ENCODE measurements at places on chromosomes 7 and 10.

DNA sequence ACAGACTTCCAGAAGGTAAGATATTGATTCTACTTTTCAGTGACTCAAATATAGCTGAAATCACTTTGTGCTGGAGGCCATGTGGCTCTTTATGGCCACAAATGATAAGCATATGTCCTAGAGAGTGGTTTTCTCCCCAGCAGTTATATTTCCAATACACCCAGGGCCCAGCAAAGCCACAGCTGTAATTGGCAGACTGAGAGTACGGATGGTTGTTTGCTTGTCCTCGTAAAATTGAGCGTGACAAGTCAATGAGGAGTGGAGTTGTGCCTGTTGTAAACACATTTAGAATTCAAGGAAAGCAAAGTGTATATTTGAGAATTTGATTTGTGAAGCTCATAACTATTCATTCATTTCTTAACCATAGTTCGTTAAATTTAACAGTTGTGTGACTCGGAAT lies 201.8 kb downstream of the LHFPL3 start:
- no peak for DNase-seq

- no peak for DNase-seq
These were observed 47.7 kb upstream of the PLEKHA1 start for GRCh38 chr10:122326806-122327205.

DNA sequence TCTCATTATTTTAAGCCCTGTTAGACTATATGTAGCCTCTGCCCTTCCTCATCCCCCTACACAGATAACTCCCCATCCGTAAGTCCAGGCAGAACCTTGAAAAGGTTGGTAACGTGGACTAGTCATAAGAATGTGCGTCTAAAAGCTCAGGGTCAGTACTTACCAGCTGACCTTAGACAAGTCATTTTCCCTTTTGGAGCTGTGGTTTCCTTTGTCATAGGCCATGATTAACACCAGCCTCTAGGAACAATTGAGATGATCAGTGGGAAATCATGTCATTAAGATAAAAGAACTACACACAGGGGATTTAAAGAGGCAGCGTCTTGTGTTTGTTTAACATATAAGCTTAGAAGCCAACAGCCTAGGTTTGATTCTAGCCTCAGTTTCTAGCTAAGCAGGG lies 6.9 kb upstream of the UNC5B start:
- no peak for DNase-seq

GRCh38 chr7:2613931-2614600 lies 17.7 kb upstream of the TTYH3 start:
- no peak for DNase-seq

GRCh38 chr7:5397736-5398135 lies 25.9 kb downstream of the TNRC18 start:
- DNase-seq = no peak

DNA sequence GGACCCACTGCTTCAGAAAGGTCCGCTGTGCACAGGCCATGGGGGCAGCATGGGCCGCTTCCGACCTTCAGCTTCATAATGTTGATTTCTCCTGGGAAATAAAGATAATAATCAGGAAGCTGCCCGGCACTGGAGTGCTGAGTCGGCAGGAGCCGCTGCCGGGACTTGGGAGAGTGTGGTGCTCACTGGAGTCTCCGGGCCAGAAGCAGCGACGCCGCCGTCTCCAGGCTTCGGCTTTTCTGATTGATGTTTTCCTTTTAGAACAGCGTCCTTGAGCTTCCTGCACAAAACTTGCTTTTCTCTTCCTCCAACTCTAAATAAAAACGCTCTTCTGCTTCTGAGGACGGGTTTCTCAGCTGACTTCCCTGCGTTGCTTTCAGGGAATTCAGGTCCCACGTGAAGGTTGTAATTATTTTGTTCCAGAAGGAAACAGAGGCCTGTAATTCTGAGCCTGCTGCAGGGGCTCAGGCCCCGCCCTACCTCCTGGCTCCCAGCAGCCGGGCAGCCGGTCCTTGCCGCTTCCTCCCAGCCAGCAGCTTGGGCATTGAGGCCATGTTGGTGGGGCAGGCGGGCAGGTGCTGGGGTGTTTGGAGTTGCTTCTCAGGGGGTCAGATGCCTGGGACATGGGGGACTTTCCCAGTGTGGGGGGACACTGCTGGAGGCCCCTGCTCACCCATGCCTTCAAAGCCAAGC lies 14.7 kb downstream of the PWWP2B start:
- DNase-seq = no peak

- DNase-seq = no peak
These were observed 139.0 kb downstream of the TPST1 start for GRCh38 chr7:66344166-66344565.

GRCh38 chr7:141071855-141072547 lies 1.9 kb upstream of the TMEM178B start:
- DNase-seq = no peak

DNA sequence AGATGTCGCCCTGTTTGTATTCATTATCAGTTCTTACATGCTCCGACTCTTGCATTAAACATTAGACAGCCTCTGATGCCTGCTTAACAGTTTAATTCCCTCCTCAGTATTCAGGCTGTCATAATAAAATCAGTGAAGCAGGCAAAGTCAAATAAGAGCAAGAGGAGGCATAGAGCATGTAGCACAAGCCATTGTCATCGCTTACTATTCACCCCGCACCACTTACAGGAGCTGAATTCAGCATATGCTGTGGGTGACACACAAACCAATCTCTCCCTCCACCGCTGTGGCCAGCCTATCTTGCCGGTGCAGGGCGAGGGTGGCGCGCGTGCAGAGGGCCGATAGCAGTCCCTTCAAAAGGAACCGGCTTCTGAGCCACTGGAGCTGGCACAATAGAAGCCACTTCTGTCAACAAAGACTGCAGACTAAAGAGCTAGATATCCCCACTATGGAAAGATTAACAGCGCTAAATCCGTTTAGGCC lies 433.2 kb upstream of the MGMT start:
- DNase-seq = no peak

GRCh38 chr10:133279326-133280226 lies 2.9 kb upstream of the ADAM8 start:
- no peak for DNase-seq

DNA sequence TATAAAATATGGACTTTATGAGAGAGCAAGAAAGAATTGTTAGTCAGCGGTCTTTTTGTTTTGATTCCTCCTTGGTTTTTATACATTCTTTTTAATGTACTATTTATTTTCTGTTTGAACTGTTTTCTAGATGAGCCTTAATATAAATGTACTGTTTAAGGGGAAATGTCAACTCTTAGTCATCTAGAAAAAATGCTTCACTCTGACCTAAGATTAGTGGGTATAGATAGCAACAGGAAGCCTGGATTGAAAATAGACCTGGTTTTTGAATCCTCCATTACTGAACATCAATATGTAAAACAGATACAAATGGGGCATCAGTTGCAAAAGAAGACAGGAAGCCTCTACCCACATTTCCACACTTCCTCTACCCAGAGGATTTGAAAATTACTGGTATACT lies 87.8 kb downstream of the CHRM2 start:
- DNase-seq = no peak

- no peak for DNase-seq
These were observed 36.0 kb downstream of the MYOF start for GRCh38 chr10:93445978-93446720.

- no peak for DNase-seq
These were observed 43.1 kb upstream of the EN2 start for GRCh38 chr7:155414547-155415492.

DNA sequence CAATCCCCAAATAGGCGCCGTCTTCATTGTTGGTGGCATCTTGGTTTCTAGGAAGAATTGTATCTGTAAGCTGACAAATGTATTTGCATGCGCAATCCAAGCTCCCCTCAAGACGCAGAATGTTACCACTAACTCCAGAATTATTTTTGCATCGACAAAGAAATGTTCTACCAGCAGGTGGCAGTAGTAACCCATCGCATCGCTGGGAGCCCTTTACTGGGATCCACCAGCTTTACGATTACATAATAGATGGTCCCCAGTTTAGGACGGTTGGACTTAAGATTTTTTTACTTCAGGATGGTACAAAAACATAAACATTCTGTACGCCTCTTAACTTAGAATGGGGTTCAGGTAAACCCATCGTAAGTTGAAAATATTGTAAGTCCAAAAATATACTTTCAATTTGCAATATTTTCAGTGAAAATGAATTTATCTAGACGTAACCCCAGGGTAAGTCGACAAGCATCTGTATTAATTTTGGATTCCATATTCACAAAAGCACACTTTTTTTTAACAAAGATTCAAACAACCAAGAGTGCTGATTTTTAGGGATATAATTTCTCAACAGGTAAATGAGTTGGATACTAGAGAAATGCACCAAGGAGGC lies 114.0 kb upstream of the COBL start:
- peak; percentile 54 for DNase-seq

- DNase-seq = no peak
These were observed 319.9 kb downstream of the PHTF2 start for GRCh38 chr7:78118470-78118869.

DNA sequence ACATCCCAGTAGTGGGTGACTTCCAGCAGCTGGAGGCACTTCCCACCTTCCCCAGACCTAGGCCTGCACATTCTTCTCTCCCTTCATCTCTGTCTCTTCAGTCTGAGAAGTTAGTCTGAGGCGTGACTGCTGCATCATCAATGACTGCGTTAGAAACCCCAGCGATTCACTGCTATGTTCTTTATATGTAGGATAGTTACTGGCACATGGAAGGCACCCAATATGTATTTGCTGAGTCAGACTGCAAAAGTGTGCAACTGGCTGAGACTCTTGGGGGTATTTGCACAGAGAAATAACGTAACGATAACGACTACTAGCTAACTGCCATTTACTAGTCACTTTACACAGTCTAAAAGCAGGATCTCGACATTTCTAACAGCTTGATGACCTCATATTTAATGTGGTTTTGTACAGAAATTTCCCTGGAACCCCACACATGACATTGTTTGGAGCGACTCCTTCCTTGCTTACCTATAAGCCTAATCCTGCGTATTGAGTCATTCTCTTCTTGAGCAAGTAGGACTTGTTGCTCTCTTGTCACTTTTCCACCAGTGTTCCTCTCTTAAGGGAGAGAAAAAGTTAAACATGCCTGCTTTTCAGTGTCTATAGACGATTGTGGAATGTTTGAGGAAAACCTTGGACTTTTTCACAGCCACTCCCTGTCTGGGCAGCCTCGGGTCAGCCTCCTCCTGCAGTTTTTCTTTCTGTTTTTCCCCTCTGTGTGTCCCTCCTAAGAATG lies 45.5 kb downstream of the THNSL1 start:
- DNase-seq = no peak

DNA sequence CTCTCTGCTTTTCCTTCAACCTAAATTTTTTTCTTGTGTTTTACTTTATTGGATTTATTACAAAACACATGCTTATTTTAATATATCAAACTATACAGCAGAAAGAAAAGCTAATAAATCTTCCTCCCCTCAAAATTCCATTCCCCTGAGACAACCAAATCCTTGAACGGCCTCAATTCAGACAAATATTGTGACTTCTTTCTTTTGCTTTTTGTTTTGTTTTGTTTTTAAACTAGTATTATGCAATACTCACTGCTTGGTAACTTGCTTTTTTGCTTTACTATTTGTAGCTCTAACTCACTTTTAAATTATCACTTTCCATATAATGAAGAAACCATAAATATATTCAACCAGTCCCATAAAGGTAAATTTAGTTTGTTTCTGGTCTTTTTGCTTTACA lies 59.4 kb upstream of the CDK1 start:
- no peak for DNase-seq

DNA sequence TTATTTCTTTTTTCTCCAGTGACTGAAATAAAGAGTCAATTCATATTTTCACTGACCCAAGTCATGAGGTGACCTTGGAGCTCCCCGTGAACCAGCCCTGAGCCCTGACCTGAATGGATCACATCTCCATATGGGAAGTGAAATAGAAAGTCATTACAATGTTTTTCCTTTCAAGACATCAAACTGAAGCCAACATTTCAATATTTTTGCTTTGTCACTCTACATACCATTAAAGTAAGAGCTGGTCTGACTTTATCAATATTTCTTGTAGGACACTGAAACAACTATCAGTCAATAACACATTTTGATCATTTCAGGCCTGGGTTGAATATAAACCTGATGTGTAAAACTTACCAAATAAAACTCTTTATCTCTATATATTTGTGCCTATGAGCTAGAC lies 249.8 kb upstream of the PHF14 start:
- no peak for DNase-seq

DNA sequence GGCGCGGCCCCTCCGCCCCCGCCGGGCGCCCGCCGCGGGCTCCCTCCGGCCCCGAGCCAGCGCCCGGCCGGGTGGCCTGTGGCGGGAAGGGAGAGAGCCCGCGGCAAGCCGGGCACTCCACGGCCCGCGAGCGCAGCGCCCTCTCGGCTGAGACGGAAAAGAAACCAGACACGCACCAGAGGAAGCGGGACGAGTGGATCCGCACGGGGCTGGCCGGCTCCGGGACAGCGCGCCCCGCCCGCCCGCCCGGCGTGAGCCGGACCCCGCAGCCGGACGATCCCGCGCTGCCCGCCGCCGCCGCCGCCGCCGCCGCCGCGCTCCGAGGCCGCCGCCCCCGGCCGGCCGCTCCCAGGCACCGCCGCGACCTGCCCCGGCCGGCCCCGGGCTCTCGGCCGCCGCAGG lies 300 bp downstream of the ARHGAP21 start:
- peak; percentile 24 for DNase-seq

GRCh38 chr7:119935418-119936025 lies 337.5 kb upstream of the KCND2 start:
- DNase-seq = no peak

DNA sequence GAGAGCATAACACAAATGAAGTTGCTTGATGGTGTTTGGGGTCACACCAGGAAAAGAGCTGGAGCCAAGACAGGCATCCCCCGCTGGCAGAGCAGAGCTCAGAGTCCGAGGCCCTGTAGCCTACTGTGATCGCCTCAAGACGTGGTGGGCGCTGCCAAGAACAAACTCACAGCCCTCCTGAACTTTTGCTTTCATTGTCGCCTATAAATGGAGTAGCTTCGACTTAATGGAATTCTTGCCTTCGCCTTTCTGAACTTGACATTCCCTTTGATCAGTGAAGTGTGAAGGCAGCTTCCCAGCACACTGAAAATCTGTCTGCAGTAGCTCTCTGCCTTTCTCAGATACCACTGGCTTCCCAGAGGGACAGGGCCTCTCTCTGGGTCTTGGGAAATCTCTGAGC lies 21.3 kb downstream of the CPXM2 start:
- no peak for DNase-seq

DNA sequence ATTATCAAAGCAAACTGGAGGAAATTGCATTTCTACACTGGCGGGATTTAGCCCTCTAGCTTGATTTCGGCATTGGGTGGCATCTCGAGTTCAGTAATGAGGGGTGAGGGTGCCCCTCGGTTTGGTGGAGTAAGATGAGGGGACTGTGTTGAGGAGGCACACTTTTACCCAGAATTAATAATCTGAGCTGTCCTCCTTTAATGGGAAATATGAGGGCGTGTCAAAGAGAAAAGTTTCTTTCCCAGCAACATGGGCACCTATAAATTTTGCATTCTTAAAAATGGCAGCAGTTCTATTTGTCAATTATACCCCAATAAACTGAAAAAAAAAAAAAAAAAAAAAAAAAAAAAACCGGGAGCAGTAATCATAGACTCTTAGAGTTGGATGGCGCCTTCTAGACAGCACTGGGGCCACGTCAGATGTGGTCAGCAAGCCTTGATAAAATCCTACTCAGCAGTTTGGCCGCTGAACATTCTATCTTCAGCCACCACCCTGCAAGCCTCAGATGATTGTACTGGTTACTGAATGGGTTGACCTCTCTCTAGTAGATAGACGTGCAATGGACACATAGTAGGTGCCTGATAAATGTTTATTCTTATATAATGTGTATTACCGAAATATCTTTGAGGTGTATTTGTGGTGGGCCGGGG lies 931 bp downstream of the PAPSS2 start:
- DNase-seq = no peak

- no peak for DNase-seq
These were observed 115.3 kb downstream of the SGMS1 start for GRCh38 chr10:50508315-50509051.

GRCh38 chr7:140745266-140746058 lies 49.0 kb downstream of the NDUFB2 start:
- DNase-seq = no peak

All from DND-41 (cell line).